CD8-positive, alpha-beta memory T cell (primary cell): ENCODE measurements at places on chromosomes 12 and 14. TPM values are rescaled to one million over a fixed set of nuclear protein-coding genes. Genes with fewer than 3 reads are reported as not detected.

SLCO1A2 gene
- not detected for polyA plus RNA-seq

MVK gene
- polyA plus RNA-seq = 2.6 TPM

GALC gene
- 27.7 TPM for polyA plus RNA-seq

ITGA7 gene
- 0.36 TPM for polyA plus RNA-seq

NUAK1 gene
- polyA plus RNA-seq = 0.16 TPM

TMPRSS12 gene
- polyA plus RNA-seq = not detected

LRRC10 gene
- not detected for polyA plus RNA-seq

KRT72 gene
- not detected for polyA plus RNA-seq

PAH gene
- polyA plus RNA-seq = not detected

GARIN6 gene
- polyA plus RNA-seq = not detected

OR10P1 gene
- not detected for polyA plus RNA-seq

PSMB11 gene
- not detected for polyA plus RNA-seq

DIO2 gene
- not detected for polyA plus RNA-seq

BCL2L14 gene
- not detected for polyA plus RNA-seq
